ENCODE measurements at places on chromosomes 11 and 22. TPM values are rescaled to one million over a fixed set of nuclear protein-coding genes. Genes with fewer than 3 reads are reported as not detected.

FAM181B gene
- total RNA-seq, result not detected

MAJIN gene
- total RNA-seq, result not detected

SOX10 gene
- total RNA-seq, result 2.5 TPM

ART1 gene
- not detected for total RNA-seq

DDIAS gene
- total RNA-seq, result 0.79 TPM

PLAAT4 gene
- total RNA-seq, result 30.6 TPM

GGTLC3 gene
- total RNA-seq, result not detected

KRTAP5-4 gene
- total RNA-seq, result not detected

CREB3L1 gene
- 3.6 TPM for total RNA-seq

SLC22A8 gene
- total RNA-seq, result not detected
